ENCODE measurements at places on chromosomes 5 and 9. TPM values are rescaled to one million over a fixed set of nuclear protein-coding genes. Genes with fewer than 3 reads are reported as not detected.

Gene BAAT
- 0.39 TPM for polyA plus RNA-seq

- no peak for DNase-seq
Observed at GRCh38 chr5:173752653-173753052, 135.5 kb upstream of the CPEB4 start.

GRCh38 chr5:5738797-5739489 is 316.5 kb downstream of the ICE1 start:
- DNase-seq = no peak

Gene PCDHA1
- polyA plus RNA-seq = not detected

GRCh38 chr9:8666060-8666459 is 866.5 kb upstream of the DMAC1 start:
- DNase-seq = no peak

Gene CCDC171
- polyA plus RNA-seq = 5.1 TPM

DNA sequence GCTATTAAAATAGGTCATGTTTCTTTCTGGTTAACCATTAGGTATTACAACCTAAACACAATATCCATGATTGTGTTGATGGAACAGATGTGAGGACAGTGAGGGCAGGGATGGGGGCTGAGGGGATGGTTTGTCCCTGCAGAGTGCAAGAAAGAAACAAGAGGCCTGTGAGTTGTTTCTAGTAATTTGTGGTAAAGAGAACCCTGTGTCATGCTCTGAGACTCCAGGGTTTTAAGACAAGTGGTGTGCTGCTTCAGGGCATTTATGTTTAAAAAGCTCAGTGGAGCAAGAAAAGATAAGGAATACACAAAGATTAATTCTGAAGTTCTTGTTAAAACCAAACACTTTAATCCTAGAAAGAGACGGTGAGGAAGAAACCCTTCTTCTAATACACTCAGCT is 656.5 kb downstream of the TLE1 start:
- DNase-seq = no peak

Gene PTGS1
- polyA plus RNA-seq = 5.6 TPM

Gene TMOD1
- polyA plus RNA-seq = 2.5 TPM
